Activated naive CD4-positive, alpha-beta T cell treated with Interleukin-2 at 50 U/mL for 16 hours (primary cell): ENCODE measurements at places on chromosomes 1 and 21.

DNA sequence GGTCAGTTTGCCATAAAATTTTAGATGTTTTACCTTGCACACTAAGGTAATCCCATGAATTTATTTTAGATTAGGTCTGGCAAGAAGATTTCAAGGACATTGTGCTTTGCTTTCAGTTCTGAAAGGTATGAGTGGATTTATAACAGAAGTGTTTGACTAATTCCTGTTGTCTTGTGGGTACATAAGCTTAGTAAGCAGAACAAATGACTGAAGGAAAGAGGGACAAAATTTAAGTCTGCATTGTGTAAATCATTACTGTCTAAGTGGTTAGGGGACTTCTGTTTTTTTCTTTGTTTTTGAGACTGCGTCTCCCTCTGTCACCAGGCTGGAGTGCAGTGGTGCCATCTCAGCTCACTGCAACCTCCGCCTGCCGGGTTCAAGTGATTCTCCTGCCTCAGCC, 60.1 kb downstream of the PKN2 start:
- DNase-seq, result no peak

- no peak for DNase-seq
Observed at GRCh38 chr1:199403531-199404116, 623.9 kb upstream of the NR5A2 start.

GRCh38 chr1:56958526-56958925, 7.3 kb downstream of the C8B start:
- DNase-seq, result no peak

DNA sequence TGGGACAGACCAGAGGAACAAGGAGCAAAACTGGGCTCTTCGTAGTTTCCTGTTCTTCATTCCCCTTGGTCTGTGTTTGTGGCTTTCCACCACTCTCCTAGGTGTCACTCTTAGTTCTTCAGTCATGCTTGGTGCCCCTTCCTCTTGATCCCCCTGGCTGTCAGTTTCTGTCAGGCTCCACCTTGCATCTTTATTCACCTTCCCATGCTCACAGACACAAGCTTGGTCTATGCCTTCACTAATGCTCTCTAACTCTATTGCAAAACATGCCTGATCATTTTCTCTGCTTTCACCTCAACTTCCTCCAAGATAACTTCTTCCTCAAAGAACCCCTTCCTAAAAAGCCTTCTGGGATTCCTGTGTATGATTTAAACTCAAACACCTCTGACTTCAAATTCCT, 122.9 kb downstream of the GLUL start:
- DNase-seq, result no peak

DNA sequence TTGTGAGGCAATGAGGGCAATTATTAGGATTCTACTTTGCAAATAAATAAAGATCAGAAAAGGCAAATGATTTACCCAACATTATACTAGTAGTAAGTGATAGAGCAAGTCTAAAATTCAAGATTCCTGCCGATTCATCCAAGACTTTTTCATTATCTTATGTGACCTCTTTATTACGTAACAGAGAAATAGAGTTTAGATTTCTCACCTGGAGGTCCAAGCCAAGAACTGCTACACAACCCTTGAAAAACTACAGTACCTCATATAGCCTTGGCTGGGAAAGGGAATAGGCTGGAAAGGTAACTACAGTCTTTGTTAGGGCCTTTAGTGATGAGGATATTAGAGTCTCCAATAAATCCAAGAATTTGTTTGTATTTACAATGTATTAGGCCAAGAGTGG, 13.3 kb downstream of the EEIG2 start:
- no peak for DNase-seq

- no peak for DNase-seq
Observed at GRCh38 chr1:20192364-20192763, 6.0 kb upstream of the PLA2G2C start.

DNA sequence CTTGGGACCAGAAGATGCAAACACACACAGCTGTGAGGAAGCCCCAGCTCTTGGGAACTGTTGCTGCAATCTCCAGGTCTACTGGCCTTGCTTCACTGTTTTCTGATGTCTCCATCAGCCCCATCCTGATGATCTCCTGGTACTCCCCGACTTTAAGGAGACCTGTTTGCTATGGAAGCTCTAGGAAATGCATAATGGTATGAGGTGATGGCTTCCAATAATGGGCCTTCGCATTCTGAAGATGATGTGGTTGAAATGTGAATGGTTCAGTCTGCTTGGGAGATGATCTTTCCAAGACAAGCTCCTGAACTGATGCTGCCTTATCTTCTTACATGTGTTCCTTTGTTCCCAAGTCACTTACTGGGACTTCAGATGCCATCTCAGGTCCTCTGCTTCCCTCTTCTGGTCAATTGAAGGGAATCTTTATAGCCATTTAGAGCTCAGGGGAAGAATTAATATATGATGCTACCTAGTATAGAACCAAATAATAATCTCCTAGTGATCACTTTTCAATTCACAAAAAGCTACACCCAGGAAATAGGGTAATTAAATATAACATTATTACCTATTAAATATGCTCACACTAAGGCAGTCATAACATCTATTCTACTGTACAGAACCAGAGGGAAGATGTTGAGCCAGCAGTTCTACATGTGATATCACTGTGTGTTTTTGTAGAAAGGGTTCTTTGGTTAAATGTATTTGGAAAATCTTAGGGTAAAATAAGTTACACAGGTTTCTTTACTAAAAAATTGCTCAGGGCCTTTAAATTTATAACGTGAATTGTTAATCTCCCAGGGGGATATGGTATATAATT, 73.9 kb upstream of the VTCN1 start:
- no peak for DNase-seq

GRCh38 chr1:49597436-49597835, 426.3 kb downstream of the AGBL4 start:
- no peak for DNase-seq

DNA sequence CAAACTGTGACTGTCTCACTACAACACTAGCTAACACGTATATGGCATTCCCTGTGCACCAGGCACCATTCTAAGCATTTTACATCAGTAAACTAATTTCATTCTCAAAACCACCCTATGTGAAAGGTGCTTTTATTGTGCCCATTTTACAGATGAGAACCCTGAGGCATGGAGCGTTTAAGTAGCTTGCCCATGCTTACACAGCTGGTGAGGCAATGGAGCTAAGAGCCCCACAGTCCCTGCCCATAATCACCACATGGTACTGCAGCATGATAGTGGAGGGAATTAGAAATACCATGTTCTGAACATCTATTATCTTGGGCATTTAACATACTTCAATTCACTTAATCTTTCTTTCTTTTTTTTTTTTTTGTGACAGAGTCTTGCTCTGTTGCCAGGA, 31.1 kb upstream of the KLHDC8A start:
- DNase-seq, result no peak

DNA sequence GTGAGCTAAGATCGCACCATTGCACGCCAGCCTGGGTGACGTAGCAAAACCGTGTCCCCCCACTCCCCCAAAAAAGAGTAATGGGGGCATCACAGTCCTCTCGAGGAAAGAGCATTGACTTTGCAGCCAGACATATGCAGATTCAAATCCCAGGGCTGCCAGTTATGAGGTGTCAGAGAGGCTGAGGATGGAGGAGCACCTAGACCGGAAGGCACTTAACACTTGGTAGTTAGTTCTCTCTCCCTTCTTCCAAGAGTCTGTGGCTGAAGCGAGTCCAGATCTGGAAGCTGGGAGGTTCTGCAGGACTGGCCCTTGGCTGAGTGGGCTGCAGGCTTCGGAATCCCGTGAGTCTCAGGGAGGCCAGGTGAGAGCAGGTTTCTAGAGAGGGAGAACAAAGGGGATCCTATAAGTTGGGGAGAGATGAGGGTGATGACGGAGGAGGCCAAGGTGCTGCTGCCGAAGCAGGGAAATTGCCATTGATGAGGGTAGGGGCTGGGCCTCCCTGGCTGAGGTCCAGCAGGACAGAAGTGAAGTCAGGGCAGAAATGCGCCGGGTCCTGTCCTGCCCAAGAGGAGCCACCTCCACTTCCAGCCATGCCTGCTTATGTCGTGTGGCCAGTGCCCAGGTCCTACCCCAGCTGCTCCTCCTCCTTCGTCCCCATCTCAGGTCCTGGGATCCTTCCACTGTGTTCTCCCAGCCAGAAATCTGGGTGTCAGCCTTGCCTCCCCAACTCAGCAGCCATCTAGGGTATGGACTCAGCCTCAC, 13.3 kb upstream of the SPOCD1 start:
- no peak for DNase-seq

DNA sequence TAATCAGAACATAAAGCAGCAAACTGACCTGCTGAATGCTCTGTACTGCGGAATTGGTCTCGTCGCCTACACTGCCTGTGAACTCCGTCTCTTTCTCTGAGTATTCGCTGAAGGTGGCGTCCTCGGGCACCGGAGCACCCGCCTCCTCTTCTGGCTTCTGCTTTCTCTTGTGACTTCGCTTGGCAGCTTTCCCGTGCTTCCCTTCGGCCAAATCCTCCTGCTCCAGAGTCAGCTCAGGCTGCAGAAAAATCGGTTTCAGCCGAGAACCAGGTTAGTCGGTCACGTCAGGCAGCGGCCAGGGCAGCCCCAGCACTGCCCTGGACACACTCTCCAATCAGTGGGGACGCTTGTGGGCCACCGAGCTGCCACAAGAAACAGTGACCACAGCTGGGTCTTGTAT, 35.8 kb upstream of the RIPK4 start:
- no peak for DNase-seq

- DNase-seq, result no peak
Observed at GRCh38 chr1:248783367-248783766, 27.8 kb upstream of the LYPD8 start.

DNA sequence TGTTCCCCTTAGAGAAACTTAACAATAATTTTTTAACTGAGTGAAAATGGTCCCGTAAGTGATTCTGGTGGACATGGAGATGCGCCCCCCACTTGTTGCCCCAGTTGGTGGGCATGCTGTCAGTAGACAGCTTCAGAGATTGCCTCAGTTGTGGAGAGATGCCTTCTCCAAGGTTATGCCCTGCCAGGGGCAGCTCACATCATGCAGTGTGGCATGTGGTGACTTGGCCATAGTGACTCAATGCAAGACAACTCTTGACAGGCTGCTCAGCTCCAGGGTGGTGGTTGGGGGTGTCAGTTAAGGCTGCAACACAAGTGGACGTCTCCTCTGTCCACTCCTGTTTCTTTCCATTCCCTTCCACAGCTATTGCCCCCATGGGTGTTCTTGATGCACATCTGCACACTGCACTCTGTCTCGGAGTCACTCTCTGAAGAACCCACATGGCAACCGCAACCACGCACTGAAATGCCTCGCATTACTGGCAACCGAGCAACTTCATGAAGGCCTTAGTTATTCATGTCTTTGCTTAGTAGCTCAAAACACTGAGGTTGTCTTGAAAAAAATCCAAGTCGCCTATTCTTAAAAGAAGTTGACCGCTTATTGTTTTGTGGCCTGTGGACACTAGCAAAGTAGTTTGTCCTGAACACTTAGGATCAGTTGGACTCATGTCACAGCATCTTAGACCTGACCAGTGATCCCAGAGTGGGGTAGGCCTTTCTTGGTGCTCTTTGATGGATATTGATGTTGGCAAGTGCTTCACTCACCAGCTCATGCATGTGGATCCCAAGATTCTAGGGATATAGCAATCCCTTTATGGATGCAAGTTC, 54.8 kb upstream of the USP1 start:
- DNase-seq, result no peak

GRCh38 chr1:150256198-150256553, 1.4 kb upstream of the CA14 start:
- no peak for DNase-seq

GRCh38 chr1:2352897-2353550, 38.3 kb downstream of the MORN1 start:
- no peak for DNase-seq

- DNase-seq, result no peak
Observed at GRCh38 chr1:152325111-152325510, at the start of gene FLG. Gene FLG, minus strand, starts transcription at chr1:152325239. Its CDS starts 9,783 bp downstream, at chr1:152315456.

DNA sequence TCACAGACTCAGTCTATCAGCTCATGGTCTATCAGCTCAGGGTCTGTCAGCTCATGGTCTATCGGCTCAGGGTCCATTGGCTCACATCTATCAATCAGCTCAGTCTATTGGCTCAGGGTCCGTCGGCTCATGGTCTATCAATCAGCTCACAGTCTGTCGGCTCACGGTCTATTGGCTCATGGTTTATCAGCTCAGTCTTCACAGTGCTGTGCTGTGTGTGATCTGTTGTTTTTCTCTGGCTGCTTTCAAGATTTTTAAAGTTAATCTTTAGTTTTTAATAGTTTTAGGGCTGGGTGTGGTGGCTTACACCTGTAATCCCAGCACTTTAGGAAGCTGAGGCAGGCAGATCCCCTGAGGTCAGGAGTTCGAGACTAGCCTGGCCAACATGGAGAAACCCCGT, 14.4 kb downstream of the C1orf159 start:
- no peak for DNase-seq

DNA sequence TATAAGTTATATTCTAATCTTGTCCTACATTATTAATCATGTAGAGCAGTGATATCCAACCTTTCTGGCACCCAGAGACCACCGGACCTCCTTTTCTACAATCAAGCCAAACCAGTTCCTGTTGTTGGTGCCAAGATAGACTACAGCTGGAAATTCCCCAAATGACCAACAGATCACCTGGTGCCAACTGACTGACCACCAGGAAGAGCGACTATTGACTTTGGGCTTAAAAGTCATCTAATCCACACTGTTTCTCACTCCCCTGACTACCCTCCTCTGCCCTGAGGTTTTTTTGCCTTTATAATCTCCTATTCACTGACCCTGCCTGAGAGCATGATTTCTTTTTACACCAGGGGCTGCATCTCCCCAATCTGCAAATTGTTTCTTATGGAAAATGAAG, 425.2 kb downstream of the TTLL7 start:
- DNase-seq, result no peak

DNA sequence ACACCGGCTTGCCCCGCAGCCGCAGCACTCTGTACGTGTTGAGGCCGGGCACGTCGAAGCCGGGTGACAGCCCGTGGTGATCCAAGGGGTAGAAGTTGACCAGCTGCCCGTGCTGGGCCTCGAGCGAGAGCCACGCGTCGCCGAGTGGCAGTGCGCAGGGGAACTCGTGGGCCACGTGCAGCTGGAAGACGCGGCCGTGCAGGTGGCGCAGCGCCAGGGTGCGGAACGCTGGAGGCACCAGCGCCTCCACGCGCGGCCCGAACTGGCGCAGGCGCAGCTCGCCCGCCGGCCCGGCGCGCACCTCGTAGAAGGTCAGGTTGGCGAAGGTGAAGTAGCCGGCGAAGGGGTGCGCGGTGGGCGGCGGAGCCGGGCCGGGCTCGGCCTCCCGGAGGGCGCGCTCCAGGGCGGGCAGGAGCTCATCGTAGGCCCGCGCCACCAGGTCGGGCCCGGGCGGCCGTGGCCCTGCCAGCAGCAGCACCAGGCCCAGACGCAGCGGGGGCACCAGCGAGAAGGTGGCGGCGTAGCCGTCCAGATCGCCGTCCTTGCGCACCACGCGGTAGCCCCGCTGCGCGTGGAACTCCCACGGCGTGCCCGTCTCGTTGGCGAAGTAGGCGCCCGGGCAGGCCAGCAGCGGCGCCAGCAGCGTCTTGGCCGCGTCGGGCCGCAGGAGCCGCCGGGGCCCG, 19.5 kb downstream of the LACTBL1 start:
- DNase-seq, result no peak

GRCh38 chr1:9038881-9039760, 12.9 kb upstream of the SLC2A7 start:
- no peak for DNase-seq
